Esophagus squamous epithelium (tissue), 5 donors: ENCODE measurements at places on chromosomes 5 and 9.

GRCh38 chr9:31355159-31355882 lies 1029.1 kb upstream of the ACO1 start:
- no peak for DNase-seq

GRCh38 chr9:107665057-107665456 lies 175.5 kb upstream of the KLF4 start:
- DNase-seq, result no peak

- DNase-seq, result no peak
Measured at GRCh38 chr5:179825655-179826182, 5.0 kb downstream of the SQSTM1 start.

DNA sequence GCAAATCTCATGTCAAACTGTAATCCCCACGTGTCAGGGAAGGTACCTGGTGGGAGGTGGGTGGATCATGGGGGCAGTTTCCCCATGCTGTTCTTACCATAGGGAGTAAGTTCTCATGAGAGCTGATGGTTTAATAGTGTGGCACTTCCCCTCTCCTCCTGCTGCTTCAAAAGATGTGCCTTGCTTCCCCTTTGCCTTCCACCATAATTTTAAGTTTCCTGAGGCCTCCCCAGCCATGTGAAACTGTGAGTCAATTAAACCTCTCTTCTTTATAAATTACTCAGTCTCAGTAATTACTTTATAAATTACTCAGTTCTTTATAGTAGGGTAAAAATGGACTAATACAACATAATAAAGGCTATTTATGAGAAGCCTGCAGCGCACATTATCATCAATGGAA lies 7.1 kb upstream of the CNTRL start:
- DNase-seq, result no peak

DNA sequence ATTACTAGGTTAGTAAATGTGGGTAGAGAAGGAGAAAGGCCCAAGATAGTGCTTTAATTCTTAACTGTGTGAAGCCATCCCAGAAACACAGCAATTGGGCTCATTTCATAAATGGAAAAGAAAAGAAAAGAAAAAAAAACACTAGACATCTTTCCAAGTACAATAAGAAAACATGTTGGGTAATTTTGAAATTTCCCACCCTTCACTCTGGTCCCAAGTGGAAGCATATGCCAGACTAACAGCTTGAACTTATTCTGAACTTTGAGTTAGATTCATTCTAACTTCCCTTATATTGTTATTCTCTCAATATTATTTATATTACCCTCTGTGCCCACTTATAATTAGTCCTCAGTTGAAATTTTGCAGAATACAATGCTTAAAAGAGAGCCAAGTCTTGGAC lies 113.4 kb upstream of the GHR start:
- DNase-seq, result no peak

GRCh38 chr9:134629586-134630392 lies 11.8 kb upstream of the COL5A1 start:
- no peak for DNase-seq

DNA sequence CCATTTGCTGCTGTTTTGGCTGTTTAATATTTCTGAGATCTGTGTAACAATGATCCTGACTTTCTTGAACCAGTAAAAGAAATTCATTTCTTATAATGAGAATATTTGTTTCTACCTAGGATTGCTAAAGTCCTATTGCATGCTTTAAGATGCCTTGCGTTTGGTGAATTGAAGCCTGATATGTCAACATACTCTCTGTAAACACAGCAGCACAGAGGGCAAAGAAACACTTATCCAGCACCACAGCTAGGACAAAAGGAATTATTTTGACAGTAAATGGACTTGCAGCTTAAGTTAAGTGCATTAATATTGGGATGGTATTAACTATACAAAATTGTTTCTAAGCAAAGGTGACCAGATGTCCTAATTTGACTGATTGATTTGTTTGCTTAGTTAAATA lies 2031.2 kb upstream of the CDH6 start:
- no peak for DNase-seq

GRCh38 chr5:115855959-115856358 lies 14.2 kb downstream of the AP3S1 start:
- no peak for DNase-seq

DNA sequence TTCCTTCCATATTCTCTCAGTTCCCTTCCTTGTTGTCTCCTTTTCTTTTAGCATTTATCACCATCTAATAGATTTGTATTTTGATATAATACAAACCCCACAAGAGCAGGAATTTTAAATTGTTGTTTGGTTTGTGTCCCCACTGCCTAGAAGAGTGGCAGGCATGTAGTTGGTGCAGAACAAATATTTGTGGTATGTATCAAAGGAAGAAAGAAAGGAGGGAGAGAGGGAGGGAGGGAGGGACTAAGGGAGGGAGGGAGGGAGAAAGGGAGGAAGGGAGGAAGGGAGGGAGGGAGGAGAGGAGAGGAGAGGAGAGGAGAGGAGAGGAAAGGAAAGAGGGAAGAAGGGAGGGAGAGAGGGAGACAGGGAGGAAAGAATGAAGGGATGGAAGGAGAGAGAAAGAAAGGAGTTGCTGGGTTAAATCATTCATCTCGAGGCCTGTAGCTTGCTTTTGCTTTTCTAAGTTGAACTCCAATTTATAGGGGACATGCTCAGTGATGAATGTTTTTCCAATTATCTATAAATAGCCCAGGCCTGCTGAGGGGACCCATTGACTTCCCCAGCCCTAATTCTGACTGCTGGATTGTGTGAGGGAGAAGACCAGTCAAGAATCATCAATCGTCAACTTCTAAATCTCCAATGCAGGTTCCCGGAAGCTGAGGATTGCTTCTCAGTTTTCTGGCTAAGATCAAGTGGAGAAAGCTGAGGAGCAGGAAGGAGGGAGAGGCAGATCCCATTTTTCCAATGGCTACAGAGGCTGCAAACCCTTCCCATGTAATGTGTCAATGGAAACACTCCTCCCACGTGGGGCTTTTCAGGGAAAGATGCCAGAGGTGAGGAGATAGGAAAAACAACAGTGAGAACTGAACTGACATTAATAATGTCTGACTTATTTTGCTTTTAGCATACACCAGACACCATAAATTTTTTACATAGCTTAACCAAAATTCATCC lies 320.7 kb downstream of the ASTN2 start:
- DNase-seq, result no peak

DNA sequence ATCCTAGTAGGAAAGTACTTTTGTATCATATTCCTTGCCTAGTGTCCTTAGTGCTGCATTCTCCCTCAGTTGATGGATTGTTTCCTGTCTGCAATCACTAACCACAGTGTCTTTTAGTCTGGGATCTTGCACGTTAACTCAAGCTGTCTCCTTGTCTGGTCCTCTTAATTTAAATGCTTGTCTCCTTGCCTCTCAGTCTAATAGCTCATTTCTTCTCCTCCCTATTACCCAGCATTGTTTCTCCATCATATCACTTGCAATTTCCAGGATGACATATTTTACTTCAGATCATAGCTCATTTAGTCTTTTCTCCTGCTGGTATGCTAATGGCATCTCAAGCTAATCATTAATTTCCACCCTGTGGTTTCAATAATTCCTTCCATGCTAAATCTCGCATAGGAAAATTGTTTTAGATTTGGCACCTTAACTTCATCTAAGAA lies 2052.0 kb upstream of the C9orf72 start:
- DNase-seq, result no peak

DNA sequence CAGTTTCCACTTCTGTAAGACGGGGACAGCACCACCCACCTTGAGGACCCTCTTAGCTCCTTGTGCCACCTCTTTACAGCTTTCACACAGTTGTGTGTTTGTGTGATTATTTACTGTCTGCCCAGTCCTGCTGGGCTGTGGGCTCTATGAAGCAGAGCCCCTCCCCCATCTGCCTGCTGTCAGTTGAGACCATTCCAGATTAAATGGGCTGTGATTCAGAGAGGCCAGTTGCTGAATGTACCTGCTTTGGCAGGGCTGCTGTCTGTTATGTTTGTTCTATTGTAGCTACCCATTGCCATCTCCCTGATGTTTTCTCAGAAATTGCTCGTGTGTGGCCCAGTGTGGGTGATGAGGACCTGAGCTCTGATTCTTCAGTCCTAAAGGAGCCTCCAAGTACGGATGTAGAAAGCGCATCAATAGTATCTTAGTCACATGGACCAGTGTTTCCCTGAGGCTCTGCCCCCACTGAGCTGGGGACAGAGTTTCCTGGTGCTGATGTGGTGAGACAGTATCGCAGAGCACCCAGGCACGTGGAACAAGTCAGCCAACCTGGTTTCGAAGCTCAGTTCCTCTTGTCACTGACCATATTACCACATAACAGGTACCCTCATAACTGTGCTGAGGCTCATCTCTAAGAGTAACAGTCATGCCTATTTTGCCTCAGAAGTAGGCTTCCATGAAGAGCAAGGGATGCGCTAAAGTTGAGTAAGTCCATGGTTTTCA lies 3.7 kb downstream of the ANGPTL2 start:
- no peak for DNase-seq

DNA sequence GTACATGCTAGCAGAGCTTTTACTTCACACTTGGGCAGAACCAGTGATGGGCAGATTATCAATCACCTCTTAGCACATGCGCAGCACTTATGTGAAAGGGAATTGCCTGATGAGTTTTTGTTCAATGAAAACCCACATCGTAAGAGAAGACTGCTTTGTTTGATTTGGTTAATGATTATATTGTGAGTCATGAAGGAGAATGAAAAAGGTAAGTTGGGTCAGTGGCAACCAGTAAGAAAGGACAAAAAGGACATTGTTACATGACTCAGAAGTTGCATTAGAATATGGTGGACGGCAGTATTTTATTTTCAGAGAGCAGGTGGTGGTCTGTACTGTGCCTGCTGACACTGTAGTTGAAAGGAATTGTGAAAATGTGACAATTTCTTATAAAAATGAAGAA lies 127.4 kb downstream of the AOPEP start:
- no peak for DNase-seq

- no peak for DNase-seq
Measured at GRCh38 chr5:145479857-145480256, 355.3 kb downstream of the PRELID2 start.

GRCh38 chr5:90932052-90932699 lies 373.6 kb downstream of the ADGRV1 start:
- DNase-seq, result no peak

- no peak for DNase-seq
Measured at GRCh38 chr9:136222906-136223285, 18.0 kb upstream of the LHX3 start.

DNA sequence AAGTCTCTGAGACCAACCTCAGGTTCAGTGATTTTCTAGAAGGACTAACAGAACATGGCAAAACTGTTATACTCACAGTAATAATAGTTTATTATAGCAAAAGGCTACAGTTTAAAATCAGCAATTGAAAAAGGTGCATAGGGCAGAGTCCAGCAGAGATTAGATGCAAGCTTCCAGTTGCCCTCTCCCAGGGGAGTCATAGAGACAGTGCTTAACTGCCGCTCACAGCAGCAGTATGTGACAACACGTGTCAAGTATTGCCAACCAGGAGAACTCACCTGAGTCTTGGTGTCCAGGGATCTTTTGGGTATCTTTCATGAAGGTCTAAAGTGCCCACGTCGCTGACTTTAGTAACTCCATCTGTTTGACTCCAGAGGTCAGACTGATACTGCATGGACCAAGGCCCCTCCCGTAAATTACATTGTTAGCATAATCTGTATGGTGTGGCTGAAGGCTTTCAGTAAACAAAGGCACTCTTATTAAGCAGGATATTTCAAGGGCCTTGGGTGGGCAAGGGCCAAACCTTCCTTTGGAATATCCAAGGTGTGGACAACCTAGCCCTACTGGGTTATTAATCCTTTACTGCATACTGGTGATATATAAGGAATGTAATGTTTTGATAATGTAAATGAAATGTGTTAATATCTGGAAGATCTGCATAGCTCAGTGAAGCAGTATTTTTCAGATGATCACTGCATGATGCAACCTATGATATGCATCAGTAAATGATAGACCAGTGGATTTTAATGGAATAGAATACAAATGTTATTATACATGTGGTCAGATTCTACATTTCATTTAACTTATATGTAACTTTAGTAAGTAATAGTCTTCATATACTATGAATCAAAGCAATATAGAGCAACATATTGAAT lies 44.0 kb downstream of the RASA1 start:
- no peak for DNase-seq

GRCh38 chr5:37208883-37209797 lies 40.0 kb downstream of the CPLANE1 start:
- no peak for DNase-seq

DNA sequence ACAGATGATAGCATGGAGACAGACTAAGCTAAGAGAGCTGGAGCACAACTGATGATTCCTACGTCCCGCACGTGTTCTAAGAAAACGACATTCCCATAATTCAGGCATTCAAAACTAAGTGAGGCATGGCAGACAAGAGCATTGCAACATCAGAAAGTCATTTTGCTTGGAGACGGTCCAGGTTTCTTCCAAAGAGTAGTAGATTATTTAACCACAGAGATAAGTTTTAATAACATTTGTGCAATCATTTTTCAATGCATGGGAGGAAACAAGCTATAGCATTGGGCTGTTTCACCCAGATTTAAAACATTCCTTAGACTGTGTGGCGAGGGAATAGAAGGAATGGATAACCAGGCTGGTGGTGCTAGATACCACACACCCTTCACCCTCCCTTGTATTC lies 117.2 kb downstream of the APBA1 start:
- no peak for DNase-seq

GRCh38 chr9:101468116-101468515 lies 32.5 kb upstream of the ALDOB start:
- DNase-seq, result no peak

GRCh38 chr9:24712206-24712605 lies 166.5 kb upstream of the IZUMO3 start:
- no peak for DNase-seq

- no peak for DNase-seq
Measured at GRCh38 chr9:134010310-134011173, 14.7 kb upstream of the BRD3OS start.

DNA sequence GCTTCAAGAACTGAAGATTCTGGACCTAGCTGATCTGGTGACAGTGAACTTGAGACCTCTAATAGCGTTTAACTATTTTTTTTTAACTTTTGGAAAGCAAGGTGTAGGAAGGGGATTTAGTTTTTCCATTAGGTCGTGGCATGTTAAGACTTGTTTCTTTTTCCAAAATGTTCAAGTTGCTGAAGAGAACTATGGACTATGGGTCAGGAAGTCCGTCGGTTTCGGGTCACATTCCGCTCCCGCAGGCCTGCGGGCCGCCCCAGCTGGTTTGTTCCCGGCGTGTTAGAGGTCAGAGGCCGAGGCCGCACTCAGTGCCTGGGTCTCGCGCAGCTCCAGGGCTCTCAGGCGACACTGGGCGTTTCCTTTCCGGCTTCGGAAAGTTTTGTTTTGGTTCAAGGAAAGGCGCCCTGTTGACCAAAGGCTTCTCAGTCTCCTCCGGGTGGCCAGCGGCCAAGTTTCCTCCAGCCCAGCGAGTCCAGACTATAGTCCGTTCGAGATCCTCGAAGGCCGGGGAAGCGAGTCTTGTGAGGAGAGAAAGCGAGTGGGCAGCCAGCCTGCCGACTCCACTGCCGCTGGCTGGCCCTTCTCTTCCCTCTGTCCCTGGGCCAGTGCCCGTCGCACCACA lies 586 bp upstream of the FCHO2 start:
- peak; percentile 28 for DNase-seq
